ENCODE measurements at places on chromosomes 6 and 20.

GRCh38 chr6:113936093-113936934 is 34.6 kb downstream of the HDAC2 start:
- DNase-seq, result no peak

GRCh38 chr6:119119989-119120388 is 41.5 kb upstream of the FAM184A start:
- DNase-seq, result no peak

DNA sequence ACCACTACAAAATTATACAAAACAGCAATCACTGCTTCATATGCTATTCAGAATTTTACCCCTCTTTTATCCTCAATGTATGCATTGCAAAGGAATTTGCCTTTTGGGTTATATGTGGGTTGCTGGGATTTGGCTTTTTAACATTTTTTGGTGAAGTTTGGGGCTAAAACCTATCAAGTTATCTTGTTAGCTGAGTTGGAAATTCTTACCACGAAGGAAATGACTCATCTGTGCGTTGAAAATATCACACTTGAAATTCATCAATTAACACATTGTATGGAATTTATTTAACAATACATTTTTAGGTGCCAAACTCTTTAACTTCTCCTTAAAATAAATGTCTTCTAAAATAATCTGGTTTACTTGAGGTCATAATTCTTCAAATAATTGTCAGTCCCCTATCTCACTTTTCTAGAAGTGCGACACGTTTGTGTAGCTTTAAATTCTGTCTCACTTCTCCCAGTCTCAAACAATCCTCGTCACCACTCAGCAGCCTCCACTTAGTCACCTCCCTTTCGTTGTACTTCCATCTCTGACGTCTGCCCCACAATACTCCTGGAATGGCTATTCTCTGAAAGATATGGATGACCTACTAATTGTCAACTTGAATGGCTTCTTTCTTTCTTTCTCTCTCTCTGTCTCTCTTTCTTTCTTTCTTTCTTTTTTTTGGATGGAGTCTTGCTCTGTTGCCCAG is 88.5 kb downstream of the PHACTR1 start:
- no peak for DNase-seq

- no peak for DNase-seq
Observed at GRCh38 chr6:168193816-168194721, 115.1 kb upstream of the FRMD1 start.

DNA sequence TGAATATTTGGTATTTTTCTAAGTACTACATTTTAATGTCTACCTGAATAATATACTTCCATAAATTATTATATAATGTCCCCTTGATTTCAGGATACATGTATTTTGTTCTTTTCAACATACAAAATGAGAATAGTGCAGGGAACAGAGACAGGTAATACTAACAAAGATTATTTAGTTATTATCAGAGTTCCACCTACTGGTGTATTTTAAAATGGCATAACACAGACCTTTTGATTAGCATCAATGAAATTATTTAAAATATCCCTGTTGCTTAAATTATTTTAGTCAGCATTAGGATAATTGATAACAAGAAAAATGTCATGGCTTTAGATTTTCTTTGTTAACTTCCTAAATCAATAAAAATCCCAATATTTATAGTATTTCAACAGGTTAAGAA is 184.0 kb downstream of the PRDM13 start:
- DNase-seq, result no peak

DNA sequence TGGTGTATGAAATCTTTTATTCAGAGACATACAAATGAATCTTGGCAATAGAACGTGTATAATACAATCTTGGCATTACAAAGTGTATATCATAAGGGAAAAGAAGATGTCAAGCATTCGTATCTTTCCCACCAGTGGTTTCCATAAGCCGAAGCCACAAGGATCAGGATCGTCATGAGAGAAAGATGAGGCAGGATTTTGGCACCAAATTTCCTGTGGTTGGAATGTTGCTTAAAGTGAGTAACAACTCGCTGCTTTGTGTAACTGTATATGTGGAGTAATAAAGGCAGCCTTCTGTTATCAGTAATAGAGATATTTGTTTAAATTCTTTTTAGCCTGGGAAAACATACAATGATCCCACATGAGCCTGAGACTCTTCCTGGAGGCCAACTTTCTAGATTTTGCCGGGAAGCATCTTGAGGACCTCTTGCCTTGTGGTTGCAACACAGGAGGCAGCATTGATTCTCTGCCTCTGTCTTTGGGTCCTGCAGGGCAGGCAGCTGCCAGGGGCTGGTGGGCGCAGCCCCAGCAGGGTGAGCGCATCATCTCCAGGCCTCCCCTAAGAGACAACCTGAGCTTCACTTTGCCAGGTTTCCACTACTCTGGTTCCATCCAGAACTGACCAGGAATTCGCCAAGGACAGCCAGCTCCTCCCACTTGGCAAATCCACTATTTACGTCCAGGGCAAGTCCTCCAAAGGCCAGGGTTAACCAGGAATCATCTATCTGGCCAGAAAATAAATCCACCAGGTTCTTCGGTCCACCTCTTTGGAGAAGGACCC is 230.9 kb upstream of the SULF2 start:
- no peak for DNase-seq

DNA sequence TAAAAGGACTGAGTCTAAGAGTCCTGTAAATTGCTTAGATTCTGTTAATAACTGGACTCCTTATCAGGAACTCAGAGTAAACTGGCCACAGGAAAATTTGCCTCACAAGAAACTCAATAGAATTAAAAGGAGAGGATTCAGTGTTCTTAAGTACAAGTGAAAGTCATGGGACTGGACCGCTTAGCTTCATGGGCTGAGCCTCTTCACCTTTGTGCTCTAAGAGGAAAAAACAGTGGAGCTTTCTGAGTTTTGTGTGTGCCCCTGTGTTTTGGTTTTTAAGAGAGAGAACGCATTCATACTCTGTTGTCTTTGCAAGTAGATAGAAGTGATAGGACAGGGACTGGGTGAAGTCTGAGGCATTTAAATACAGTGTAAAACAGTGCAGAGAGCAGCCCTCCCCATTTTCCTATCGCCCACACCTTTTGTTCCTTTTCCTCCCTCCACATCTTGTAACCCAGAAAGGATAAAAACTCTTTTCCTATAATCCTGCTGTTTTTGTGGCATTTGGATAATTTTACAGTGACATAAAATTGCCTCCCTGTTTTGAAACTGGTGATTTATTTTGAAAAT is 49.6 kb downstream of the FOXO3 start:
- no peak for DNase-seq

DNA sequence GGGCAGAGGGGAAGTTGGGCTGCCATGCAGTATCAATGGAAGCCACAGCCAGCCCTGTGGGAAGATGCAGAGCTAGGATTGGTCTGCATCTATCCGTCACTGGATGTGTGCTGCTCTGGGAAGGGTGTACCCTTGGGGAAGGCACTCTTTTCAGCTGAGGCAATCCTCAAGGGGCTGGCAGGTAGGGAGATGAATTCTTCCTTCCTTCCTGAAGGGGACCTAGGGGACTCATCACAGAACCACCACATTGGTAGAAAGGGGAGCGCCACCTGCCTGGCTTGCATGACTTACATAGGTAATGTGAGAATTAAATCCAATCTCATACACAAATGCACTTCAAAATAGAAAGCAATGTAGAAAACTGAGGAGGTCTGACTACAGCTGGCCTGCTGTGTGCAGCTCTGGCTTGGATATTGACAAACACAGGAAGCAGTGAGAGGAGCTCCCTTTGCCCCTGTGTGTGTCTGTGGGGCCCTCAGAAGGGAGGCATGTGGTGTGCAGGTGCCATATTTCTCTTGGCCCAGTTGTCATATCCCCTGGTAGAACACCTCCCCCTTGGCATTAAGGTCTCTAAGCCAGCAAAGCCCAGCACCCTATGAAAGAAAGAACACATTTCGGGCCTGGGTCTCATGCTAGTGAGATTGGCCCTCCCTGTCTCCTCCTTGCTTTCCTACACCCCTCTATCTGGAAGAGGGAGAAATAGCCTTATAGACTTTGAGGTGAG is 260.3 kb upstream of the MOCS1 start:
- no peak for DNase-seq

GRCh38 chr6:155980768-155981079 is 525.1 kb upstream of the NOX3 start:
- DNase-seq, result no peak
